ENCODE measurements at places on chromosomes 1 and 21.

- no peak for DNase-seq
These were observed 9.1 kb downstream of the RXRG start for GRCh38 chr1:165435801-165436200.

GRCh38 chr1:245045087-245045881, 109.5 kb upstream of the KIF26B start:
- no peak for DNase-seq

DNA sequence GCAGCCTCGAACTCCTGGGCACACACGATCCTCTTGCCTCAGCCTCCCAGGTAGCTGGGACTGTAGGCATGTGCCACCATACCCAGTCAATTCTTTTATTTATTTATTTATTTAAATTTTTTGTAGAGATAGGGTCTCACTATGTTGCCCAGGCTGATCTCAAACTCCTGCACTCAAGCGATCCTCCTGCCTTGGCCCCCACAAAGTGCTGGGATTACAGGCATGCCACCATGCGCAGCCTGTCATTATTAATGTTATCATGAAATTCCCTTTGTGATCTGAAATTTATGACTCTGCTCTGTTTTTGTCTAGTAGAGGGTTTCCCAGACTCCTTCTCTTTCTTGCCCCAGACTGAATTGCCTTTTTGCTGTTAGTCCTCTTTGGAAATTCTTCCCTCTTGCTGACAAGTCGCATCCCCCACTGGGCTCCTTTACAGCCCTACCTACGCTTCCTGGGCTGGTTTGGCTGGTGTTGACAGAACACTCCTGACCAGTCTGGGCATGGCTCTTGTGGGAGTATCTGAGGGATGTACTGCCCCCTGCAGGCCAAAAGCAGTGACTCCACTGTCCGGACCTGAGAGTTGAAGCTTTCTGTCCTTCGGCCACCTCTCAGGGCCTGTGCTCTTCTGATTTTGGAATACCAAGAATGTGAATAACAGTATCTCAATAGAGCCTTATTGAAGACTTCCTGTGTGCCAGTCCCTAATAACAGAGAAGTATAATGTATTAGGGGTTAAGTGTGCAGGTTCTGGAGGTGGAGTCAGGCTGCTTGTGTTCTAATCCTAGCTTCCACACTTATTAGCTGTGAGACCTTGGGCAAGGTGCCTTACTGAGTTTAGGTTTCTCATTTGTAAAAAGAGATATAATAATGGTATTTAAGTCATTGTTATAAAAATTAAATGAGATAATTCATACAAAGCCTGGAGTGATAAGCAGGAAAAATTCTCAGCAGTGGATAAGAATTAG, 28.2 kb downstream of the TCEANC2 start:
- peak; percentile 61 for DNase-seq

DNA sequence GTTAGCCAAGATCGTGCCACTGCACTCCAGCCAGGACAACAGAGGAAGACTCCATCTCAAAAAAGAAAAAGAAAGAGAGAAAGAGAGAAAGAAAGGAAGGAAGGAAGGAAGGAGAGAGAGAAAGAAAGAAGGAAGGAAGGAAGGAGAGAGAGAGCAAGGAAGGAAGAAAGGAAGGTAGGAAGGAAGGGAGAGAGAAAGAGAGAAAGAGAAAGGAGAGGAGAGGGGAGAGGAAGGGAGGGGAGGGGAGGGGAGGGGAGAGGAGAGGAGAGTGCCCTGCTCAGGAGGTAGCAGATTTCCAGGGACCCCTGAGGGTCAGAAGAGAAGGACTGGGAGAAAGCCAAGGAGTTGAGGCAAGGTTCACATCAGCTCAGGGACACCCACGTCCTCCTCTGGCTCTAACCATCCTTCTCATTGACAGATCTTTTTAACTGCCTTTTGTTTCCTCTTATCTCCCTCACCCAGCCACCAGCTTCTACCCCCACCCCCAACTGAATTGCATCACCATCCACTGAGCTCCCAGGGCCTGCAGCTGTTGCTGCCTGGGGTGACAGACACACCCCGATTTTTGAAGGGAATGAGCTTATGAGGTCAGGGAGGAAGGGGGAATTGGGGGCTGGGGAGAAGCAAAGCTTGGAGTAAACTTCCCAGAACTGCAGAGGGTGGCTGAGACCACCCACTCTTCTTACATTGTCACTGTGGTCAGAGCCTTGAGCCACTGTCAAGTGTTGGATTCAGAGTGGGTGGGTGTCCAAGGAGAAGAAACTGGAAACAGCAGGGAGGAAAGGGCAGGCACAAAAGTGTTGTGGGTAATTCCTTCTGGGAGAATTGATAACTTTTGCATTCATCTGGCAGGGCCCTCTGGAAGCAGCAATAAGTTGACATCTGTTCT, 91.6 kb downstream of the GLUL start:
- DNase-seq, result no peak

DNA sequence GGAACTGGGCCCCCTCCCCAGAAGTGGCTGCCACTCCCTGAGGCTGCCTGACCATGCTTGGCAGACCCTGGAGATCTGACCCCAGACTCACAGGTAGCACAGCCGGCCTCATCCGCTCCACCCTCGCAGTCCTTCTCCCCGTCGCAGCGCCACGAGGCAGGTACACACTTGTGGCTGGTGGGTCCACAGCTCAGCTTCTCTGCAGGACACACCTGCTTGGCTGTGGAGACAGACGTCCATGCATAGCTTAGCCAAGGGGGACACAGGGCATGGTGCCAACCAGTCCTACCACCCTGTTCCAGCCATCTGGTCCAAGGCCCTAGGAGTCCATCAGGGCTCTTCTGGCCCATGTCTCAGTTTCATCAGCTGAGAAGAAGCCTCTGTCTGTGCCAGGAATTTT, 42.2 kb upstream of the MAGOH start:
- no peak for DNase-seq

DNA sequence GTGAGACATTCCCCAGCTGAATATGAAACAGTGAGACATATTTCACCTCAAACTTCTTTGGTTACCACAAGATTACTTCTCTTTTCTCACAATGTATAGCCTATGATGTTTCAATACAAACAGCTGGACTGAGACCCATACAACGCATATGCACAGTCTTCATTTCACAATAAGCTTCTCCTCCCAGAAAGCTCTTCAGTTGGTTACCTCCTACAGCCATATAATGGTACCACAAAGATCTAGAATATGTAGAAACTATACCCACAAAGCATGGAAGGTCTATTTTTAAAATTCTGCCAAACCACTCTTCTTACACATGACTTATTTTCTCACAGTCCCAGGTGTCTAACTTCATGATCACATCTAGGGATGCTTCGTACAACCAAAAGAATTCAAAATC, 70.8 kb downstream of the JAK1 start:
- DNase-seq, result no peak

DNA sequence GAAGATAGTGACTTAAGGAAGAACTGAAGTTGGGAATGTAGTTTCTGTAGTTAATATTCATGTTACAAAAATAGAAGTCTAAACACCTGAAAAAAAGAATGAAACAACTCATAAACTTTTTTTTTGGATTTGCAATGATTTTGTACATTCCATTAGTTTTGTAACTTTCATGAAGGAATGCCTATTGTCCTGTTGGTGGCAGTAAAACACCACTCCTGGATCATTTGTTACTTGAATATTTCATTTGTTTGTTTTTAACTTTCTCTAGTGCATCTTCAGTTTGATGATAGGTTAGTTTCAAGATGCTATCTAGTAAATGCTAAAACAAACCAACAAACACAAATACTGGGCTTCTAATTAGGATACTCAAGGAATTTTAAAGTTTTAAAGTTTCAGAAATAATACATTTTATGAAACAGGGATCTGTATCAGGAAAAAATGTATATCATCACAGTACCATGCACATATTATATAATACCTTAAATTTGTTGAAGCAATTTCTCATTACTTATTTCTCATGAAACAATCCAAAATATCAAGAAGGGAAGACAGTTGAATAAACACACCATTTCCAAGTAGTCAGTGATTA, 229.7 kb upstream of the CACYBP start:
- DNase-seq, result peak; percentile 14

DNA sequence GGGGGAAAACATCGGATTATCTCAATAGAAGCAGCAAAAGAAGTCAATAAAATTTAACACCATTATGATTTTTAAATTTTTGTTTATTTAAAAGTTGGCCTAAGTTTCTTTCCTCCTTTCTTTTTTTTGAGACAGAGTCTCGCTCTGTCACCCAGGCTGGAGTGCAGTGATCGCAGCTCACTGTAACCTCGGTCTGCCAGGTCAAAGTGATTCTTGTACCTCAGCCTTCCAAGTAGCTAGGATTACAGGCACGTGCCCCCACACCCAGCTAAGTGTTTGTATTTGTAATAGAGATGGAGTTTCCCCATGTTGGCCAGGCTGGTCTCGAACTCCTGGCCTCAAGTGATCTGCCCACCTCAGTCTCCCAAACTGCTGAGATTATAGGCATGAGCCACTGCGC, 20.9 kb downstream of the SLC2A5 start:
- DNase-seq, result no peak

GRCh38 chr1:3691421-3692204, 39.3 kb downstream of the TP73 start:
- no peak for DNase-seq

DNA sequence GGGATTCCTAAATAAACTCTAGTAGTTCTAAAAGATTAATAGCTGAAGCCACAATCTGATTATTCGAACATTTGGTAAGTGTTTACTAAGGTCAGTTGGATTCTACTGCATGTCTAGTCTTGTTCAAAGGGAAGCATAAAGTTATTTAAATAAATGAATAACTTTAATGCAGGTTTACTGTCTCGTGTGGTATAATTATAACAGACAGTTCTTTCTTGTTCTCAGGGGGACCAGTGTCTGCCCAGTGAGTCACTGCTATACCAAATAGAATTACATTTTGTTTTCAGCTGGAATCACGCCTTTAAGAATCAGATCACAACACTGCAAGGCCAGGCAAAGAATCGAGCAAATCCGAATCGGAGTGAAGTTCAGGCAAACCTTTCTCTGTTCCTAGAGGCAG, 45.1 kb downstream of the SMG7 start:
- no peak for DNase-seq

GRCh38 chr1:53722025-53722424, 16.9 kb downstream of the GLIS1 start:
- no peak for DNase-seq

DNA sequence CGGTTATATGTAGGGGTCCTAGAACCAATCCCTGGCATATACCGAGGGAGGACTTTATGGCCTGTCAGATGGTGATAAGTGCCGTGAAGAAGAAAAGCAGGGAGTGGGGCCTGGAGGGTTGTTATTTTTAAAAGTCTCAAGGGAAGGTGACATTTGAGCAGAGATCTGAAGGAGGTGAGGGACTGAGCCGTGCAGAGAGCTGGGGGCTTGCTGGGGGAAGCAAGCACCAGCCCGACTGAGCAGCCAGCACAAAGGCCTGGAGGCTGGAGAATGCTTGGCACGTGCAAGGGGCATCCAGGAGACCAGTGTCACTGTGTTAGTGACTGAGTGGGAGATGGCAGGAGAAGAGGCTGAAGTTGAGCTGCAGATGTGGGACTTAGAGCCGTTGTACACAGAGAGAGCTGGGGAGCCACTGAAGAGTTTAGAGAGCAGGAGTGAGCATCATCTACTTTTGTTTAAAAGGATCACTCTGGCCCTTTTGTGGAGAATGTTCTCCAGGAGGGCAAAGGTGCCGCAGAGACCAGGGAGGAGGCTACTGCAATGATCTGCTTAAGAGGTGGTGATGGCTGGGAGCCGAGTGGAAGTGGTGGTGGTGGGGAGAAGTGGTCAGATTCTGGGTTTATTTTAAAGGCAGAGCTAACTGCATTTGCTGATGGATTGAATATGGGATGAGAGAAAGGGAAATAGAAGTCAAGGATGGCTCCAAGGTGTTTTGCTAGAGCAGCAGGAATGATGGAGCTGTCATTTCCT, 31.2 kb downstream of the PTPRU start:
- DNase-seq, result no peak

DNA sequence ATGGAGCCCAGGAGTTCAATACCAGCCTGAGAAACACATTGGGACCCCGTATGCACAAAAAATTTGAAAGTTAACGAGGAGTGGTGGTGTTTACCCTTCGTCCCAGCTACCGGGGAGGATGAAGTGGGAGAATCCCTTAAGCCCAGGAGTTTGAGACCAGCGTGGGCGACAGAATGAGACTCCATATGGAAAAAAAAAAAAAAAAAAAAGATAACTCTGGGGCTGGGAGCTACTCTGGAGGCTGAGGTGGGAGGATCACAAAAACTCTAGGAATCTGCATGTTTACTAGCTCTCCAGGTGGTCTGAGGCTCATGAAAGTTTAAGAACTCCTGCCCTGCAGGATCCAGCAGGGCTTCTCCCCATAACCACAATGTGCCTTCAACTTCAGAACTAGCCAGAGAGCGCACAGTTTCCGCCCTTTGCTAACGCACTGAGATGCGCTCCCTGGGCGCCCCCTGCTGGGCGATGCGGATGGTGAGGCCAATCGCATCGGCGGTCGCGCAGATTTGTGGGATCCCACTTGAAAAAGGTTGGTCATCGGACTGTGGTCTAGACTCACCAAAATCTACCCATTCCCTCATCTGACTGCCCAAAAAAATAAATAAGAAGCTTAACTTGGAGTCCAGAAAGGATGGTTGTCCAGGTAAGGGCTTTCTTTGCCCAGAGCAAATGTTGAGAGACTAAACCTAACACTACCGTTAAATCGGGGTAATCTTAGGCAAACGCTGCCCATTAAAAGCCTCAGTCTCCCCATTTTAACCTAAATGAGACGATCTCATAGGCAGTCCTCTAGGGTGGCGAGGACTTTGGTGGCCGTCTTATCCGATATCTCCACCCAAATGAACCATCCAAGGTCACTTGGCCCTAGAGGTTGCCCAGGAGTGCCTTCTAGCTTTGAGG, 8.8 kb downstream of the ZNF683 start:
- DNase-seq, result peak; percentile 40

DNA sequence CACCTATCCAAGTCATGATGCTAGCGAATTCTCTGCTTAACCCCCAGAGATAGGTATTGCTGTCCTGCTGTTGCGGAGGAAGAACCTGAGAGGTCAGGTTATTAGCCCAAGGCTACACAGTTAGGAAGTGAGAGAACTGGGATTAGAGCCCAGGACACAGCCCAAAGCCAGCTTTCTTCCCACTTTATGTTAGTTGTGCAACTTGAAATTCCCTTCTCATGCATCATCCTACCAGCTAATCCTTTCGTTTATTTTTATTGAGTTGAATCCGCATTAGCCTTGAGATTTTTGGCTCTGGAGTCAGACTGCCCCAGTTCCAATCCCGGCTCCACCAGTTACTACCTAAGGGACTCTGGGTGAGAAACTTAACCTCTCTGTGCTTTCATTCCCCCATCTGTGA, 65.4 kb downstream of the PLEKHA6 start:
- DNase-seq, result peak; percentile 71

- no peak for DNase-seq
These were observed 21.8 kb upstream of the GORAB start for GRCh38 chr1:170510163-170510562.

GRCh38 chr1:55073187-55073916, 34.0 kb downstream of the PCSK9 start:
- DNase-seq, result no peak

- DNase-seq, result no peak
These were observed 66.0 kb downstream of the VCAM1 start for GRCh38 chr1:100785470-100786052.

GRCh38 chr1:116207126-116207735, 96.0 kb downstream of the MAB21L3 start:
- DNase-seq, result no peak
